ENCODE measurements at places on chromosomes 5 and 9. TPM values are rescaled to one million over a fixed set of nuclear protein-coding genes. Genes with fewer than 3 reads are reported as not detected.

Gene MYOZ3
- 0.34 TPM for total RNA-seq

Gene NSG2
- total RNA-seq, result not detected

Gene ZBTB6
- total RNA-seq, result 15.0 TPM

Gene ADRB2
- 13.0 TPM for total RNA-seq

Gene FYB1
- total RNA-seq, result not detected

Gene SCGB3A2
- total RNA-seq, result not detected

Gene GRIN3A
- not detected for total RNA-seq

Gene ZNF454
- total RNA-seq, result 0.11 TPM

Gene PCDHGA11
- 6.7 TPM for total RNA-seq

Gene TCF7
- total RNA-seq, result 0.11 TPM

Gene ZNF782
- total RNA-seq, result 2.9 TPM

Gene PFDN1
- total RNA-seq, result 54.5 TPM

Gene BAAT
- total RNA-seq, result not detected

Gene ZNF366
- total RNA-seq, result 0.17 TPM

Gene SHOC1
- not detected for total RNA-seq

Gene BICD2
- 40.3 TPM for total RNA-seq

Gene GRM6
- not detected for total RNA-seq

Gene ADAMTS16
- under 0.01 TPM for total RNA-seq

Gene KYAT1
- 4.4 TPM for total RNA-seq

Gene GRIA1
- 0.11 TPM for total RNA-seq

Gene LPAR1
- 0.09 TPM for total RNA-seq

Gene SNCB
- 0.43 TPM for total RNA-seq

Gene EIF4E1B
- not detected for total RNA-seq

Gene RGS7BP
- not detected for total RNA-seq

Gene FBP1
- 0.33 TPM for total RNA-seq

Gene MZB1
- total RNA-seq, result 0.22 TPM

Gene INSL6
- not detected for total RNA-seq

Gene S1PR3
- 0.34 TPM for total RNA-seq

Gene ACOT12
- total RNA-seq, result not detected

Gene GABRA6
- total RNA-seq, result not detected
